ENCODE measurements at places on chromosomes 5 and 9.

GRCh38 chr5:34045023-34045422, 2.0 kb upstream of the C1QTNF3 start:
- no peaks in the 10 kb centered on the region for H3K27me3 ChIP-seq
- H3K36me3 ChIP-seq = no peaks in the 10 kb centered on the region
- DNase-seq = no peak
- H3K27ac ChIP-seq = no peak overlapping the region

- no peak overlapping the region for H3K4me3 ChIP-seq
- H3K4me1 ChIP-seq = peaks cover 13% of the 10 kb centered on the region
- no peaks in the 10 kb centered on the region for H3K27me3 ChIP-seq
- no peaks in the 10 kb centered on the region for H3K36me3 ChIP-seq
Observed at GRCh38 chr5:178460598-178460997, 129.6 kb downstream of the COL23A1 start.

DNA sequence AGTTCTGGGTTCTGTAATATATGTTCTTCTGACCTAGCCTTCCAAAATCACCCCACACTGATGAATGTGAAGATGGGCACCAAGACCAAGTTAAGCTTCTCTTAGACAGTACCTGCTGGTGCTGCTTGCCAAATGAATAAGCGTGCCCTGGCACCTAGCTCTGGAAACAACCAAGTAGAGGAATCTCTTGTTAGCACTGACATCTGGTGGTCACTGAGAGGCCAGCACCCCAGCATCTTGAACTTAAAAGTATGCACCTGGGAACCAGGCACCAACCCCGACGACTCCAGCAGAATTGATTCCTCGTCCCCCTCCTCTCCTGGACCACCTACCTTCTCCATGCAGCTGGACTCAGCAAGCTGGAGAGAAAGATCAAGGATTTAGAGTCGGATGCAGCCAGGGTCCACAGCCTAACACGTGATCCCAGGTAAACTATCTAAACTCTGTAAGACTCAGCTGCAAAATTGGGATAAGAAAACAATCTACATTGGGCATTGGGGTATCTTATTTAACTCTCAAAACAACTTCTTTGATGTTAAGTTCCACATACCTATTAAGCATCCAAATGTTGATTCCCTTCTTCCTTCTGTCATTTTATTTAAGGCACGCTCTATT, 89.8 kb downstream of the SLC1A3 start:
- no peak overlapping the region for H3K27ac ChIP-seq
- no peak overlapping the region for H3K4me3 ChIP-seq
- H3K27me3 ChIP-seq = peaks cover 10% of the 10 kb centered on the region
- no peaks in the 10 kb centered on the region for H3K4me1 ChIP-seq
- DNase-seq = peak; percentile 43

DNA sequence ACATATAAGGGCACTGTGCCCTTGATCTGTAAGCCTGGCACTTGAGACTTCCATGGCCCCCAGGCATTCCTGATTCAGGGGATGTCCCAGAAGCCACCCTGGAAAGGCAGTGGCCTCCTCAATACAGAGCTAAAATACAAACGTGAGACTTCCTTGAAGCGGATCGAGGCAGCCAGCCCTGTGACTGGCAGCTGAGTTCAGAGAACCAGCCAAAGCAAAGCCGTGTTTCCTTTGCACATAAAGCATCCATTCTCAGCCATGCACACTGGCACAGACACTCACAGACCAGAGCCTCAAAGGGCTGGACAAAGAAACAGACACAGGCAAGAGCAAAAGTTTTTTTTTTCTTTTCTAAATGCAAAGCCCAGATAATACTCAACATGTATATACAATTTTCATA, 18.8 kb upstream of the CPEB4 start:
- H3K36me3 ChIP-seq = no peaks in the 10 kb centered on the region
- H3K4me3 ChIP-seq = no peak overlapping the region
- H3K27ac ChIP-seq = no peak overlapping the region
- DNase-seq = no peak
- no peaks in the 10 kb centered on the region for H3K4me1 ChIP-seq
- no peaks in the 10 kb centered on the region for H3K27me3 ChIP-seq
